Activated CD4-positive, alpha-beta T cell treated with anti-CD3 and anti-CD28 coated beads, Interleukin-2, amount 50 U/mL, for 48 hours (primary cell): ENCODE measurements at places on chromosomes 7 and 10.

- DNase-seq: no peak
Measured at GRCh38 chr10:73763343-73763742, 18.5 kb upstream of the CHCHD1 start.

DNA sequence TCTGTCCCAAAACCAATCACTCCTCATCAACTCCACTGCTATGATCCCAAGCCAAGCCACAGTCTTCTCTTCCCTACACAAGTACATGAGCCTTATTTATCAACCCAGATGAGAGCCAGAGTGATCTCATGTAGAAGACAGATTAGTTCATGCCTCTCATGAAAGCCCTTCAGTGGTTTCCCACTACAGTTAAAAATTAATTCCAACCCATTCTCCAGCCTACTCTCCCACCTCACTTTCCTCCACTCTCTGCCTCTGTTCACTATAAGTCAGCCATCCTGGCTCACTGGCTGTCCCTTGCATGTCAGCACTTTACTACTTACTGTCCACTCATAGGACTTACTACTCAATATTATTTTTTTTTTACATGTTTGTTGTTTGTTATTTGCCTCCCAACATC, 67.3 kb downstream of the CACUL1 start:
- no peak for DNase-seq

- DNase-seq: peak; percentile 66
Measured at GRCh38 chr10:102422545-102423129, 2.0 kb downstream of the FBXL15 start.

DNA sequence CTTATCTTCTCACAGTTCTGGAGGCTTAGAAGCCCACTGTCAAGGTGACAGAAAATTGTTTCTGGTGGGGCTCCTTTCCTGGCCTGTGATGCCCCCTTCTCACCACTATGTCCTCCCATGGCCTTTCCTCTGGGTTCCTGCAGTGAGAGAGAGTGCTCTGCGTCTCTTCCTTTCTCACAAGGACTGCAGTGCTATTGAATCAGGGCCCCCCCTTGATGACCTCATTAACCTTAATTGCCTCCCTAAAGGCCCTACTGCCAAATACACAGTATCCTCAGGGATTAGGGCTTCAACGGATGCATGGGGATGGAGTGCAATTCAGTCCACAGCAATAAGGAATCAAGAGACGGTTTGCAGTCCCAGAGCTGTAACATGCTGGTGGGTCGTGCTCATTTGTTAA, 82.0 kb upstream of the GRB10 start:
- no peak for DNase-seq

- no peak for DNase-seq
Measured at GRCh38 chr10:85916286-85916685, 450.3 kb downstream of the GRID1 start.

DNA sequence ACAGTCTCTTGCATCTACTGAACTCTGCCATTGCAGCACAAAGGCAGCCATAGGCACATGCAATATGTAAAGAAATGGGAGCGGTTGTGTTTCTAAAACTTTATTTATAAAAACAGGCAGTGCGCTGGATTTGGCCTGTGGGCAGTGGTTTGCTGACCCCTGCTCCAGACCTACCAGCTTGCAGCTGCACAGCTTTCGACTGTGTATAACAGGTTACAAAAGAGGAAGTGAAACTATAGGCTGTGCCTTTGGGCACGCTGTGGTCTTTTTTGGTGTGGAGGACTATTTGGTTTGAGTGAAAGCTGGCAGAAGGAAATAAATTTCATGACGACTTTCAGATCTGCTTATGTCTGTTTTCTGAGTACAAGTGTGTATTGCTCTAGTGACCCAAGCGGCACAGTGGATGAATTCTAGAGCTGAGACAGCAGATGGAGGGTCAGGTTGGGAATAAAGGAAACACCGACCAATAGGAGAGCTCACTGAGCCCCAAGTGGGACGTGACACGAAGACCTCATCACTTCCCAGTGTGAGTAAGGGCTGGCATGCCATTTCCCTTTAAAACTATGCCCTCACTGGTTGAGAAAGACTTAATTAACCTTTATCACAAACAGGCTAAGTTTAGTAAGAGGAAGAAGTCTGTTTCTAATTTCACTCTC, 152.7 kb downstream of the ANK3 start:
- DNase-seq: peak; percentile 13

GRCh38 chr10:102741726-102742237, 2.0 kb upstream of the WBP1L start:
- no peak for DNase-seq

DNA sequence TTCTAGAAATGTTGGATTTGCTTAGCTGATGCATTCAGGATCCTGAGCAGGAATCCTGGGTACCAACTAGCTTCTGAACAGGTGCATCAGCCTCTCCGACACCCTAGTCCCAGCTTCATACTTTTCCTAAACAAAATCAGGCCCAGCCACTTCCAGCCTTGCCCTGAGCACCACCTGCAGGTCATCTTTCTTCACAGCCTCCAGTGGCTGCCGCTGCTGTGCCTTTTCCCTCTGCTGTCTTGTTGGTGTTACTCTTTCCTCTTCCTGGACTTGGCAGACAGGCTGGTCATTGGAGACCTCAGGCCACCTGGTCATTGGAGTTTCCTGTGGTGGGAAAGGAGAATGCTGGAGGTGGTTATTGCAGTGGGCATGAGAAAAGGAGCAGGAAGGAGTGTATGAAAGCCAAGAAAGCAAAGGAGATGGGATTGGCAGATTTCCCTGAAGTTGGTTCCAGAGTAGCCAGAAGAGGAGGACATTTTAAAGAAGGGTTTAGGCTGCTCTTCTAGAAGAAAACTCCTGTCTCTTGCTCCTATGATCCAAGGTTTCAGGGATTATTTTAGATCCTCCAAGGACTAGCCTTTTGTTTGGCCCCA, 48.2 kb upstream of the NFKB2 start:
- peak; percentile 46 for DNase-seq

- no peak for DNase-seq
Measured at GRCh38 chr7:158574308-158575036, 13.2 kb downstream of the PTPRN2 start.

DNA sequence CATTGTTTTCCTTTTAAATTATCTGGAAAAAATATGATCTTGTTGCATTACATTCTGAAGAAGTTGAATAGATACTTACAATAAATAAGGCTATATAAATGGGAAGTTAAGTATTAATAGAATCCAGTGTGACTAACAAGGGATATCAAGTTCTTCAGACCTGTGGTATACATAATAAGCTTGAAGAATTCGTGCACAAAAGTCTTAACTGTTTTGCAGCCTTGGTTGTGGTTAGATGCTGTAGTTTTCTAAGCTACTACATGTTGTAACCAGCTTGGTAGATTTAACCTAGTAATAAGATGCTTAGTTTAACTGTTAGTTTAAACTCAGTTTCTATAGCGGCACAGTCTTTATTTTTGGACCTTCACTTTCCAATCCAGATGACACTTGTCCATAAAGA, 106.2 kb upstream of the GLCCI1 start:
- no peak for DNase-seq

- no peak for DNase-seq
Measured at GRCh38 chr10:31630861-31631567, 297.6 kb downstream of the ARHGAP12 start.

DNA sequence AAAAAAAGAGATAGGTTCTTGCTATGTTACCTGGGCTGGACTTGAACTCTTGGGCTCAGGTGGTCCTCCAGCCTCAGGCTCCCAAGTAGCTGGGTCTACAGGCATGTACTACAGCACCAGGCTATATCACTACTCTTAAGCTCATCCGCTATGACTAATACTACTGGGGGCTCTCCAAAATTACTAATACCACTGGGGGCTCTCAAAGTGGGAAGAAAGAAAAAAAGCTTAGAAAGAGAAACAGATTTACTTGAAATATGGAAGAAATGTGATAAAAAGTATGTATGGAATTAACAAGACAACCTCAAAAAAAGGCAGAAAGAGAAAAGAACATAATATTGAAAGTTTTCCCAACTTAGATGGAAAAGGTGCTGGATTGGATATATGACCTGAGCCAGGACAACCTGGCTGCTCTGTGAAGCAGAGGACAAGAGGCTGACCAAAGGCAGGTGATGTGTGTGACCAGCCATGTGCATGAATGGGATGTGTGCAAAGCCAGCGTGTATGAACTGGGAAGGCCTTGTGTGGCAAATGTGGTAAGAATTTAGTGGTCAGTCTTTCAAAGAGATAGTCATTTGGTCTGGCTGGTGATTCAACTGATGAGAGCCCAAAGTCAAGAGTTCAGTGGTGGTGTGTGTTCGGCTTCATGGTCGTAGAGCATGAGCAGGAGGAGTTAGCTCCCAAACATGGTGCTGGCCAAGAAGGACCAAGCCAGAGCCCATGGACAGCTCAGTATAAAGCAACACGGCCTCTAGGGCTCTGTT, 232.4 kb upstream of the KLF14 start:
- no peak for DNase-seq

DNA sequence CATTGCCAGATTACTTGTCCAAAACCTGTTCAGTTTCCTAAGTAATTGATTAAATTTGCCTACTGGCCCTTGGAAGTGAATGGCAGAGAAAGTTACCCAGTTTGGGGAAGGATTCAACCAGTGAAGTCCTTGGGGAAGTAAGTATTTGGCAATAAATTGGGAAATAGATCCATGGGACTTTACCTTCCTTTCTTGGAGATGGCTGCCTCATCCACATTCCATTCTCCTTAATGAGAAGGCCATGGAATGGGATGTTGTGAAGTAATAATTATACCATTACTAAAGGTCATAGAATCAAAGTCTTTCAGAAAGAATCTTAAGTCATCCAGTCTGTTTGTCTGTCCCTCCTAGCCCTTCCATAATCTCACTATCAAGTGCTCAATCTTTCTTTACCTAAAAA, 4.5 kb upstream of the COPG2 start:
- DNase-seq: no peak

GRCh38 chr7:128053991-128054390, 22.8 kb upstream of the LRRC4 start:
- no peak for DNase-seq
